ENCODE measurements at places on chromosomes 5 and 9.

- DNase-seq: no peak
Observed at GRCh38 chr9:78939311-78940065, 632.3 kb upstream of the TLE4 start.

- DNase-seq: no peak
Observed at GRCh38 chr9:18477121-18477660, 3.2 kb downstream of the ADAMTSL1 start.

DNA sequence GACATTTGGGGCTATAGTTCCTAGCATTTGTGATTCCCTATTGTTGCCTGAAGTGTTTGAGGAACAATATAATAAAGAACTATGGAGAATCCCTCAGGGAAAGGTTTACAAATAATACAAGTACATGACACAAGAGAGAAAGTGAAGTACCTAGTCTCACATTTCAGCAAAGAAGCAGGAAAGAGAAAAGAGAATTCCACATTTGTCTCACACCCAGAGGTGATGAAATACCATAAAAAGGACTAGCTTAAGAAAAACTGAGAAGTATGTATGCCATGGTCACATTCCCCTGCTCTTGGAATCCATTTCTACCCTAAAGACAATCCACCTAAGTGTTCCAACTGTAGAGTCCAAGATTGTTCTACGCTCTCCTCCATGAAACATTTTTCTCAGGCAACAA is 79.0 kb upstream of the TARS1 start:
- DNase-seq: no peak

- no peak for DNase-seq
Observed at GRCh38 chr5:55205001-55205400, 22.1 kb downstream of the MCIDAS start.

GRCh38 chr5:42930934-42931333 is 109.2 kb downstream of the ANXA2R start:
- no peak for DNase-seq

- DNase-seq: no peak
Observed at GRCh38 chr9:94887721-94888120, 161.2 kb downstream of the AOPEP start.

- no peak for DNase-seq
Observed at GRCh38 chr5:170819824-170820223, 36.3 kb downstream of the GABRP start.

DNA sequence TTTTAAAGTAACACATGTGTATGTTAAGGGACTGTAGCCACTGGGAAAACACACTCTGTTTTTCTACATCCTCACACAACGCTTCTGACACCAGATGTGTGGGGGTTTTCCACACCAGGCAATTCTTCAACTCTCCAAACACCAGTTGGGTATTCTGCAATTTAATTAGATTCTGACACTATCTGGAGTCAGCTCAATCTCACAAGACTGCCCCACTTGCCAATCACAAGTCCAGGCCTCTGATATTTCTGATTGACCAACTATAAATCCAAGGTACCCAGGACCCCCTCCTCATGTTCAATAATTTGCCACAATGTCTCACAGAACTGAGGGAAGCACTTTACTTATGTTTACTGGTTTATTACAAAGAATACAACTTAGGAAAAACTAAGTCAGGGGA is 60.5 kb upstream of the CTXN3 start:
- DNase-seq: no peak

DNA sequence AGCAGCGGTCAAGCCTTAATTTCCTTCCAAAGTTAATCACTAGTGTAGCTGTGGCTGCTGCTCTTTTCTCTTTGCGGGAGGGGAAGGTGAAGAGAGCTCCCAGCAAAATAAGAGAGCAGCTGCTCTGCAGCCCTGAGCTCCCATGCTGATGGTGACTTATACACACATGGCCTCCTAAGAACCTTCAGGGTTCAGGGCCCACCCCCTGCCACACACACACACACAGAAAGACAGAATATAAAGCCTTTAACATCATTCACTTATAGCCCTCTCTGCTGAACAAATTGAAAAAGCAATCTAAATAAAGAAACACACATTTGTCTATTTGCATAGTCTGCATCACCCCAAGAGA is 43.6 kb downstream of the GAS1 start:
- no peak for DNase-seq

DNA sequence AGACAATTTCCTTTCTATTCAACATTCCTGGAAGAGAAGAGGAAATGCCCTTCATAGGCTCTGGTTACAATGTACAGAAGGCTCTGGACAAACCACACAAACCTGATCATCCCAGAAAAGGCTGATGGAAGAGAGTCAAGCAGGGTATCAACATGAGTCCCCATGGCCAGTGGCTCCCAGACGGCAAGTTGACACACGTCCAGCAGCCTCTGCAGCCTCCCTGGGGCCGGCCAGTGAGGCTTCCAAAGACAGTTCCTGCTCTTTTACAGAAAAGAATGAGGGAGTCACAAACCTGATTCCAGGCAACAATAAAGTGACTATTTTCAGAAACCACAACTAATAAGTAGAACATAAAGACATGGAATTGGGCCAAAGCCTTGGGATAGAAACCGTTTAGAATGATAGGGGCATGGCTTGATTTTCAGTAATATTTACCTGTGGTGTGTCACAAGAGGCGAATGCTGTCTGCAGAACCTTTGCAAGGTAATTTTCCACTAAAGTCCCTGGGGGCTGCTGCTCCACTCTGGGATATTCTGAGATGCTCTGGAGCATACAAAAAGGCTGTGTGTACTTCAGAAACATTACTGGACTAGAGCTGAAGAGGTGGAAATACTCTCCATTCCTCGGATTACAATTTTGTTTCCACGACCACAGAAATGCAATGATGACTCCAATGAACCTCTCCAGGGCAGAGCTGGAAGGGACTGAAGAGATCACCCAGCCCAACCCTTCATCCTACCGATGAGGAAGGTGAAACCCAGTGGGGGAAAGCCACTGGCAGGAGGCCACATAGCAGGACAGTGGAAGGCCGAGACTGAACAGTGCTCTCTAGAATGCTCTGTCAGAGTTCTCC is 10.4 kb downstream of the MED27 start:
- DNase-seq: no peak

DNA sequence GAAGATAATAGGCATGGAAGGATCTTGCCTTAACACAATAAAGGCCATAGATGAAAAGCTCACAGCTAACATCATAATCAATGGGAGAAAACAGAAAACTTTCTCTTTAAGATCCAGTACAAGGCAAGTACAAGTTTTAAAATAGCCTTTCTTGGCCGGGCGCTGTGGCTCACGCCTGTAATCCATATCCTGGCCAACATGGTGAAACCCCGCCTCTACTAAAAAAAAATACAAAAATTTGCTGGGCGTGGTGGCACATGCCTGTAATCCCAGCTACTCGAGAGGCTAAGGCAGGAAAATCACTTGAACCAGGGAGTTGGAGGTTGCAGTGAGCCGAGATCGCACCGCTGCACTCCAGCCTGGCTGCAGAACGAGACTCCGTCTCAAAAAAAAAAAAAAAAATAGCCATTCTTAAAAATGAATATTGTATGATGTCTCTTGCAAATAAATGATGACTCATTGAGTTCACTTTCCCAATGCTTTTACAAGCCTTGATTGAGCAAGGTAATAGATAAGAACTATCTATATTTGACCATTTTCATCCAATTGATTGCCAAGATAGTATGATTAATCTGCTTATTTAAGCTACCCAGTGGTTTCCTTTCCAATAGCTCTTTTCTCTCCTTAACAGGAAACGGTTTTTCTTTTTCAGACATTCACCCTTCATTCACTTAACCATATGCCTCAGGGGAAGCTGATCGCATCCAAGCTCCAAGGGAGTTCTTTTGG is 15.8 kb downstream of the CCDC152 start:
- DNase-seq: no peak

- DNase-seq: no peak
Observed at GRCh38 chr5:147949711-147950573, 43.6 kb upstream of the C5orf46 start.

GRCh38 chr5:152271420-152271819 is 133.7 kb downstream of the NMUR2 start:
- DNase-seq: no peak

DNA sequence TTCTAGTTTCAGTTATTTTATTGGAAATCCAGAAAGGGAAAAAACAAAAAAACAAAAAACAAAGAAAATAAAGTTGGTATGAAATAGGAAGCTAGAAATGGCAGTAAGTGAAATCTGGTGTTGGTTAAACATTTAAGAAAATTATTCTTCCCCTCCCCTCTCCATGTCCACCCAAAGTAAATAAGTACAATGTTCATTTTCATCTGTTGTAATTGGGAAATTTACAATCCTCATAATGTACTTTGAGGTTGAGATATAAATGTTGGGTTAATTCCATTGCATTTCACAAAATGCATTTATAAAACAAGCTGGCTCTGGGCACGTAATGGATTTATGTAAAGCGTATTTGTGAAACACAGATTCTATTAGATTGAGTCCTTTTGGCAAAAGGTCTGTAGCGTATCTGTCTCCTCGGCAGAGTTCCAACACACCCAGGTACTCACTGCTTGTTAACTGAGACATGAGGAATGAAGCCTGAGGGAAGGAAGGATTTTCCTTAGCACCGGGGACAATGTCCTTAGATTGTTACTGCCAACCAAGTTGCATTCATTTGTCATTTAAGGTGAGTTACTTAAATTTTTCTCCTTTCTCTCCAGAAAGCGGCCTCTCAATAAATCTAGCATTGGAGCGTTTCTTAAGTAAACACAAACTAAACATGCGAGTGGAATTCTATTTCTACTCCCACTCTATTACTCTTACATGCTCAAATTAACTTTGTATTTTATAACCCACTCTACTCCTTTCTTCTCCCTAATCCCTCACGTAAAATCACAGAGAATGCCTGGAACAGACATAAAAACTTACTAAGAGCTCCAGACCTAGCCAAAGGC is 912.3 kb upstream of the WWC1 start:
- DNase-seq: no peak

- no peak for DNase-seq
Observed at GRCh38 chr9:6413365-6414246, 607 bp downstream of the UHRF2 start.

DNA sequence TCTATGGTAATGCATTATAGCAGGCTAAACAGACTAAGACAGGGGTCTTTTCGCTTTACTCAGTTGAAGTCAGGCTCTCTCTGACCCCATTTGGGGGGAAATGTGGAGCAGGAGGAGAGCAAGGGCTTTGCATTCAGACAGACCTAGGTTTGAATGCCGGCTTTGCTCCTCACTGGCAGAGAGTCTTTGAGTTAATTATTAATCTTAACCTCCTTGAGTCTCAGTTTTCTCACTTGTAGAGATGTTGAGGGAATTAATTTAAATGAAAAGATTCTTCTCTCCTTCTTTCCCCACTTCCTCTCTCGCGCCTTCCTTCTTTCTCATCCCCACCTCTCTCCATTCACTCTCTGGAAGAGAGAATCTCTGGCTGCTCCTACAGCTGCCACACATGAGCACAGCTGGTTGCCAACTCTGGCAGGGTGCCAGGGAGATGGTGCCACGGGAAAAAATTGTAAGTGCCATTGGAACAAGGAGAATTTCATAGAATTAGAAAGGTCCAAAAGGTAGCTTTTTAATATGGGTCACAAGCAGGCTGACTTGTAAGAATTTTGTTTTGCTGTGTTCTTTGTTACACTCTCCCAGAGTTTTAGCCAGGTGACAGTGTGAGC is 25.2 kb upstream of the GLRA1 start:
- no peak for DNase-seq

GRCh38 chr5:180378438-180379344 is 25.6 kb upstream of the GFPT2 start:
- DNase-seq: no peak

DNA sequence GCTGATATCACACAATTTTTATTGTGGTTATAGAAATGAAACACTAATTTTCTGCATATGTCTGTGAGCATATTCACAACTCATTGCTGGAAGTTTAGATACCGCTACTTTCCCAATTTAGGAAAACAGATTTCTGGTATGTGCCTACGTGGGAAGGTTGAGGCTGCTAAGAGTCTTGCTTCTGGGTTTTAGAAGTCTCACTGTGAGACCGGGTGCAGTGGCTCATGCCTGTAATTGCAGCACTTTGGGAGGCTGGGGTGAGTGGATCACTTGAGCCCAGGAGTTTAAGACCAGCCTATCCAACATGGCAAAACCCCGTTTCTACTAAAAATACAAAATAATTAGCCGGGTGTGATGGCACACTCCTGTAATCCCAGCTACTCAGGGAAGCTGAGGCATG is 39.6 kb downstream of the UBAP1 start:
- no peak for DNase-seq

DNA sequence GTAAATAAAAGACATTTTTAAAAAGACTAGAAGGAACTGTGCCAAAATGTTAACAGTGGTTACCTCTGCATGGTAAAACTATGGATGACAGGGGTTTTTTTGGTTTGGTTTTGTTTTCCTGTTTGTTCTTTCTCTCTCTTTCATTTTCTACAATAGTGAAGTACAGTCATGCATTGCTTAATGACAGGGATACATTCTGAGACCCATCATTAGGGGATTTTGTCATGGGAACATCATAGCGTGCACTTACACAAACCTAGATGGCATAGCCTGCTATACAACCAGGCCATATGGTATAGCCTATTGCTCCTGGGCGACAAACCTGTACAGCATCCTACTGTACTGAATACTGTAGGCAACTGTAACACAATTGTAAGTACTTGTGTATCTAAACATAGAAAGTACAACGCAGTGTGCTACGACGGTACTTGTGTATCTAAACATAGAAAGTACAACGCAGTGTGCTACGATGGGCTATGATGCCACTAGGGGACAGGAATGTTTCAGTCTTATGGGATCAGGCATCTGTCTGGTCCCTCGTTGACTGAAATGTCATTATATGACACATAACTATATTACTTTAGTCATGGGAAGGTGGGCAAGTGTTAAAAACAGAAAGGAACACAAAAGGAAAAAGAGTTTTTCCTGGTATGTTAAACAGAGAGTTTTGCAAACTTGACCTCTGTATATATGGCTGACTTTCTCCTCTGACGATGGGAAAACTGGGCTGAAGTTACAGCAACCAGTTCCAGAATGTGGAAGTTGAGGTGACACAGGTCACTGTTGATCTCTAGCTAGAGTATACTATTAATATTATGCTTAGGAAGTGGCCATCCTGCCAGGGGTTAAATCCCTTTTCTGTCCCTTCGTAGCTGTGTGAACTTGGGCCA is 7.4 kb upstream of the ADAM19 start:
- DNase-seq: no peak

DNA sequence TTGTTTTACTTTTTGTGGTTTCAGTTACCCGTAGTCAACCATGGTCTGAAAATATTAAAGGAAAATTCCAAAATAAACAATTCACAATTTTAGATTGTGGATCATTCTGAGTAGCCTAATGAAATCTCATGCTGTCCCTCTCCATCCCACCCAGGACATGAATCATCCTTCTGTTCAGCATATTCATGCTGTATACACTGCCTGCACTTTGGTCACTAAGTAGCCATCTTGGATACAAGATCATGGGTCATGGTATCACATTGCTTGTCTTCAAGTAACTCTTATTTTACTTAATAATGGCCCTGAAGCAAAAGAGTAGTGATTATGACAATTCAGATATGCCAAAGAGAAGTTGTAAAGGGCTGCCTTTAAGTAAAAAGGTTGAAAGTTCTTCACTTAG is 536.5 kb upstream of the ACO1 start:
- DNase-seq: no peak

GRCh38 chr9:95009459-95009858 is 283.0 kb downstream of the AOPEP start:
- DNase-seq: no peak

GRCh38 chr9:107949061-107949460 is 459.5 kb upstream of the KLF4 start:
- DNase-seq: no peak

GRCh38 chr5:172165465-172165864 is 22.6 kb downstream of the STK10 start:
- no peak for DNase-seq
